Activated naive CD8-positive, alpha-beta T cell treated with anti-CD3 and anti-CD28 coated beads, Interleukin-2, amount 50 U/mL, for 16 hours (primary cell): ENCODE measurements at places on chromosomes 16 and 17.

GRCh38 chr16:27582883-27583282 is 32.9 kb downstream of the KATNIP start:
- no peak for DNase-seq

DNA sequence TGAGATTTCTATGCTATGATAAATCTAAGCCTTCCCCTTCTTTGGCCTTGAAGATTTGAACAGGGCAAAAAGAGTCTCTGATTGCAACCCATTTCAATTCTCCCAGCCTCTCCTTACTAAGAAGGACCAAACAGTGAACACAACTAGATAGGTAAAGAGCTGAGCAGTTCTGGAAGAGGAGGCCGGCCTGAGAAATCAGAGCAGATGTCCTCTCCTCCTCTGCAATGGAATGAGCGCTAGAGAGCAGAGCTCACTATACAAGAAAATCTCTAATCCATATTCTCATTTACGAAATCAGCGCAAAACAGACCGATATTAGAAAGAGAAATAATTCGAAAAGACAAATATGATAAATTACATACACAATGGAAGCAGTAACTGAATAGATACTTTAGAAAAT is 124.2 kb downstream of the CDK5R1 start:
- no peak for DNase-seq

DNA sequence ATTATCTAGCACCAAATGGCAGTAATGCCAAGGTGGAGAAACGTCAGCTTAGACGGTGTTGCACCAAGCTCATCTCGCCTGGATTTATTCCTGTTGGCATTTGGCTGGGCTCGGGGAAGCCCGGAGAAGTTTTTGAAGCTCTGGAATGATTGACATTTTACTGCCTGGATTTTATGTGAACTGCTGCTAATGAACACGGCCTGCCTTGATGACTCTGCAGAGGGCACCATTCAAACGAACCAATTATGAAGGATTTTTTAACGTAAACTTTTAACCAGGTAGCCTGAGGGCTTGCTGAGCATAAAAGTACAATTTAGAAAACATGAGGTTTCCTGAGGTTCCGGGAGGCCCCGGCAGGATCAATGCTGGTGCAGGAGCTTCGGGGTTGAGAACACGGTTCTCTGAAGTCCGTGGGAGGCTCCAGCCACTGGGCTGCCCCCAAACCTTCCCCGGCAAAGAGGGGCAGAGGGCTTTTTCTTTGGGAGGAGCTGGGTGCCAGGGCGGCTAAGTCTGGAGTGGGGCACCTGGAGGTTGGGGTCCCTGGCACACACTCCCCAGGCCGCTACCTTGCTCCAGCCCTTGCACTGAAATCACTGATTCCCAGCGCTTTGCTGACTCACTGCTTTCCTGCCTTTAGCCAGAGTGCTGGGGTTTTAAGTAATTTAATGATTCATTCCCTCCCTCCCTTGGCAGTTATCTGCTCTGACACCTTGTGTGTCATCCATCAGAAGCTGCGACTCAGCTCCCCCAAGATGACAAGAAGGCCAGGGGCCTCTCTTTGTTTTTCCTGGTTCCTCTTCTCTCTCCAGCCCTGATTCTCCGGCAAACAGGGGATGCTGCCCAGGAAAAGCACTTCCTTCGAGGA is 161.2 kb upstream of the IRX3 start:
- DNase-seq: no peak

- DNase-seq: no peak
Observed at GRCh38 chr16:10098991-10099390, 83.2 kb downstream of the GRIN2A start.

- DNase-seq: no peak
Observed at GRCh38 chr16:31377210-31377903, 15.8 kb upstream of the ITGAD start.

DNA sequence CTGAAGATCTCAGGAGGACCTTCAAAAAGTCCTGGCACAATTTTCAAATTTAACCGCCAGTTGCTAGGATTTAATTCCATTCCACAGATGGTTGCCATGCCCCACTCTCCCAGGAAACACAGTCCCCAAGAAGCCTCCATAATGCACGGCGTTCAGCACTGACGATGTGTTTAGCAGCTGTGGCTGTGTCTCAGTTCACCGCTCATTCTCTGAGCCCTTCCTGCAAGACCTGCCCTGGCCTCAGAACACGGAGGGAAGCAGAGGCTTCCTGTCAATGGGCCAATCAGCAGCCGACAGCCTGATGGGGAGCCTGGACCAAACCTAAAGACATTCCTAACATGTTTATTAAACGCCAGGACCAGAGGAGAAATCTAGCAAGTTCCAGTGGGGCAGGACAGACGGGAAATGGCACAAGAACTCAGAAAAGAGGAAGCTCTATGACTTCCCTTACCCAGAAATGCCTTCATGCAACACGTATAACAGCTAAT is 4.9 kb downstream of the MYLK3 start:
- DNase-seq: no peak

- DNase-seq: no peak
Observed at GRCh38 chr17:16910341-16910740, 61.6 kb downstream of the TNFRSF13B start.

DNA sequence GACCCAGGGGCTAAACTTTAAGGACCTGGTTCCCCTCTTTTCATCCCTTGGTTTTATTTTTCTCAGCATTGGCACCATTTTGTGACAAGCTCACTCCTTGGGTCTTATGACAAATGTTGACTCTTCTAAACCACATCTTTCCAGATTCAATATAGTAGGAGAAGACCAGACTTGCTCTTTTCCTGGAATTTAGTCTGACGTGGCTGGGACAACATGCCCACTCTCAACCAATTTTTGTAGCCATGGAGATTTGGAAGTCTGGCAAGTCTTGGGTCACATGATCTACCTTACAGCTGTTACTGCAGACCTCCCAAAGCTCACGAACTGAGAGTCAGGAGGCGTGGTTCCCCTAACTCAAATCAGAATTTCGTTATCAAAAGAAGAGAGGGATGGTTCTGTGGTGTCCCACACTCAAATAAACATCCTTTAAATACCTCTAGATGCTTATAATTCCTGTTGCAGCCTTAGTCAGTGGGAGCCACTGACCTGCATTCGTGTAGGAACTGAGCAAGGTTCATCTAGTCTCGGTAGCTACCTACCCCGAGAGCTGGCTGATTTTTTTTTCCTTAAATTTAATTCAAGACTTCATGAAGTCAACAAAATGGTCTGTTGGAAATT is 683.5 kb downstream of the MAF start:
- no peak for DNase-seq

DNA sequence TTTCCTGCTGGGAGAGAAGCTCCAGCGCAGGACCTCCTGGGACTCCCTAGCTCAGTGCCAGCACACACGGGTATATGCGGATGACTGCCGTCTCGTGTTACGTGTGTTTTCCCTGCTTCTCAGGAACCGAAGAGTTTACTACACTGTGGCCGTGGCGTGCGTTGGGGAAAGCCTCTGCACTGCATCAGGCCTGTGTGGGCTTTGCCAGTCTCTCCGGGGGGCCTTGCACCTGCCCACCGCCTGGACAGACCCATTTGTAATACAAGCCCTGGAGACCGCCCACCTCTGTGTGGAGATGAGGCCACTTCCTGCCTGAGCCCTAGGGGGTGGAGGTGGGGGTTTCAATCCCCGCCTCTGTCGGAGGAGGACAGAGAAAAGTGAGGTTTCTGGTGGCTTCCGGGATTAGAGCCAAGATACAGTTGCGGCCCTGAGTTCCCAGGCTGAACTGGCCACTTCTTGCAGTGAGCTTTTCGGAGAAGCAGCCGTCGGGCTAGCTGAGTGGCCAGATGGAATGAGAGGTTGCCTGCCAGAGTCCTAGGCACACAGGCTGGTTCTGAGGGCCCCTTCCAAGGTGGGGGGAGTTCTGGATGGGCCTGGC is 43.4 kb upstream of the GSE1 start:
- no peak for DNase-seq

- no peak for DNase-seq
Observed at GRCh38 chr17:30477774-30478115, 537 bp downstream of the GOSR1 start.

- DNase-seq: no peak
Observed at GRCh38 chr16:89737341-89738071, 16.2 kb downstream of the ZNF276 start.

DNA sequence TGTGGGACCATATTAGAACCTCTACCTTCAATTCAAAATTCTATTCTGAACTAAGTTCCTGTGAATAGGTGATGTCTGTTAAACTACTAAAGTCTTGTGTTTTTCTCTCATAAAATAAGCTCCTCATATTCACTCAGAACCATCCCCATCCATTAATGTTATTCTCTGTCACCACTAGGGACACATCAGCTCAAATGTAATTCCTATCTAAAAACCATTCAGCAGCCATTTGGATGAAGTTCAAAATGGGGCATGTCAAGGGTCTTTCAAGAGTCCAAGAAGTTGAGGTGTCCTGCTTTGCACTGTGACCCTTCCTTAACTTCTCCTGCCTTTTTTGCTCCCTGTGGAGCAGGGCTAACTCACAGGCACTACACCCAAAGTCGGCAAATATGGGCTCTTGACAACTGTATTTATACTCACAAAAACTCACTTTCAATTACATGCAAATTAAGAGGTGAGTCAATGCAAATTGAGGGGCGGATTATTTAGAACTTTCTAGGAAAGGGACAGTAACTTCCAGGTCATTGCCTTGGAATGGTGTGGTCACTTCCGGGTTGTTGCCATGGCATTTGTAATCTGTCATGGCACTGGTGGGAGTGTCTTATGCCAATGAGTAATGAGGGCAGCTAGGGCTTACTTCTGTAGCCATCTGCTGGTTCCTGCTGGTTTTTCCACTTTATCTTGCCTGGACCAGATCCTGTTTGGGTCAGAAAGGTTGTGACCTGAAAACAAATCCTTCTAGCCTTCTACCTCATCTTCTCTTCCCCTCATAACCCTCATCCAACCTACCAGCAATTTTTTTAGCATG is 128.2 kb upstream of the COX10 start:
- no peak for DNase-seq

DNA sequence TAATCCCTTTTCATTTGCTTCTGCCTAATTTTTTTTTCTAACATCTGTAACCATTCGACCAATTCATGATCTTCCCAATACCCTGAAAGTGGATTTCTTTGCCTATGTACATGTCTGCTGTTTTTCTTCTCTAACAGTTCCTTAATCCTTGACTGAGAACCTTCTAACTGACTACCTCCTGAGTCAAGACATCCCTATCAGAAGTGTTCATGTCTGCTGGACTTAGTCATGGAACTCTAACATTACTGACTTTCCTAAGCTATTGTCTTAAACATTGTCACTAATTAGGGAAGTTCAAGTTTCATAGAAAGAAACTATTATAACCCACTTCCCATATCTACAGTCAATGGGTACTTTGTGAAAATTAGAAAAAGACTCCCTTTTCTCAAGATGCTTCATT is 52.4 kb upstream of the IRX5 start:
- DNase-seq: no peak

DNA sequence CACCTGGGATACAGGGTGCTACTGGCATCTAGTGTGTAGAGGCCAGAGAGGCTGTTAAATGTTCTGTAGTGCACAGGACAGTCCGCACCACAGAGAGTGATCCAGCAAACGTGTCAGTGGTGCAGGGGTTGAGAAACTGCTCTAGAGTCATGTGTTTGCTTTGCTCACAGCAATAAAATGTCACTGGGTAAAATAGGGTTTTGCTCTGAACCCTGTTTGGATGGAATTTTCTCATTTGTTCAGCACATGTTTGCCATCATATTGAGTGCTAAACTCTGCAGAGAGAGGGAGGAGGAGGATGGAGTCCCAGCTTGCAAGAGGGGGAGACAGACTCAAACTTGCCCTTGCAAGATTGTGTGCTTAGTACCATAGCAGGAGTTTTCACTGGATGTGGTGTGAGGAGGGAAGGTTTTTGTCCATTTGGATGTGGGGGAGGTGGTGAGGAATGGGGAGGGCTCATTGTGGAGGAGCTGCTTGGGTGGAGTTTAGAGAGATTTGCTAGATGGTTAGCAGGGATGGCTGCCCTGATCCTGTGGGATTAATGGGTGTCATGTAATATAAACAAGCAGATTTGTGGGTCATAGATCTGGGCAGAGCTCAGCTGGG is 11.8 kb downstream of the PLCG2 start:
- no peak for DNase-seq

GRCh38 chr17:40311575-40311974 is 2.6 kb downstream of the RARA start:
- DNase-seq: no peak

- DNase-seq: no peak
Observed at GRCh38 chr16:4407543-4408322, 8.7 kb downstream of the CORO7 start.

DNA sequence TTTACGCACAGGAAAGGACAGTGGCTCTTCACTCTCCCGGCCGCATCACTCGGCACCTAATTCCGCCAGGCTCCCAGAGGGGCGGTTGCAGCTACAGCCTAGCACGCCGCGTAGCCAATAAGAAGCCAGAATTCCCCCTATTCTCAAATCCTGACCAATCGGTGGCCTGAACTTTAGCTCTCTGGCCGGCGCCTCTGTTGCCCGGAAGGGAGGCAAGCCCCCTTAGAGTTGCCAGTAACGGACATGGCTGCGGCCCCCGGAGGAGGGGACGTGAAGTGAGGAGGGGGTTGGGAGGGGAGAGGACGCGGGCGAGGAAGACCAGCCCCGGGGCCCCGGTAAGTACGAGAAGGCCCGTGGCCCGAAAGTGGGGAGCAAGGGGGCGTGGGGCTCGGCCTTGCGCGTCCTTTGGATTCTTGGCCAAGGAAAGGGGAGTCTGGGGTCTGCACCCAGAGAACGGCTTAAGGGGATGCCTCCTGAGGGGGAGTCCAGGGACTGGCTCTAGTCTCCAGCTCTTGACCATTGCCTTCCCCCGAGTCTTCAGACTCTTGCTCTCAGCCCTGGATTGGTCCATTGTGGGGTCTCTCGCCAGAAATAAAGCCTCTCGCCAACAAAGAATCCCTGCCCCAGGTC is at the start of gene TMEM94:
Gene TMEM94, plus strand, starts transcription at position 219 of the 630 bp plus-strand sequence. CDS start 15,271 bp downstream, outside the sequence.
- DNase-seq: peak; percentile 80

- no peak for DNase-seq
Observed at GRCh38 chr17:49890852-49891251, 43.0 kb upstream of the TAC4 start.

- no peak for DNase-seq
Observed at GRCh38 chr16:53974484-53975080, 270.6 kb downstream of the FTO start.

DNA sequence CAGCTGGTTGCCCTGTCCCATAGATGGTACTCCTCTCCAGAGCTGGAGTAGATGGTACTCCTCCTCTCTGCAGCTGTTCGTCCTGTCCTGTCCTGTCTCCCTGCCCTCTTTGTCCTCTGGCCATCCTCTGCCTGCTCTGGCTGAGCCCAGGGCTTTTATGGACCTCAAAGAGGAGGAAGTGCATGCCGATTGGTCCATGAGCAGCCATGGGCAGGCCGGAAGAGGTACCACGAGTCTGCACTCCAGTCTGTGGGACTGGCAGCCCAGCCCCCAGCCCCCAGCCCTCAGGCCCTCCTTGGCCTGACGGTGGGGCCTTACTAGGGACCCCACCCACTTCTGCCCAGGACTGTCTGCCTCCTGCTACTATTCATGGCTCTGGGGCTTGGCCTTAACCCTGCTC is 27.0 kb downstream of the GNGT2 start:
- no peak for DNase-seq
